ENCODE measurements at places on chromosomes 13 and 19.

GRCh38 chr13:29664591-29664990, 69.1 kb upstream of the SLC7A1 start:
- no peak for DNase-seq

- DNase-seq, result no peak
These were observed 35.8 kb upstream of the TM9SF2 start for GRCh38 chr13:99465454-99465853.

- DNase-seq, result no peak
These were observed 69.2 kb downstream of the ZNF100 start for GRCh38 chr19:21698215-21698614.

- peak; percentile 68 for DNase-seq
These were observed 16.2 kb downstream of the UNC13A start for GRCh38 chr19:17671906-17672305.

- DNase-seq, result no peak
These were observed 20.7 kb downstream of the MIPEP start for GRCh38 chr13:23868521-23868920.

DNA sequence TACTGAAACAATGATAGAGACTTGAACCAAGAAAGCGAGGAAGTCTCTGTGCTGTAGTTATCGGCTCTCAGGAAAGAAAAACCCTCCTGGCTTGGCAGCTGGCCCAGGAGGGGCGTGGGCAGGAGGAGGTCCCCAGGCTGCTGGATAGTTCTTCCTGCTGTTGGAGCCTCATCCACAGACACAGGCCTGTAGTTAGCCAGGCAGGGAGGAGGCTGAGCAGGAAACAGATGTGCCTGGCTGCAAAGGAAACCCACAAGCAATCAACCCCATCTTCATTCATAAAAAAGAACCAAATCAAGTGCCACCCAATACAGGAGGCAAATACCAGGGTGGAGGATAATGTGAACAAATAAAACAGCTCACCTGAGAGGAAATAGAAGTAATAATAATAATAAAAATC, 86.2 kb downstream of the IRS2 start:
- no peak for DNase-seq

- no peak for DNase-seq
These were observed 49.2 kb downstream of the KLF5 start for GRCh38 chr13:73107970-73108369.

DNA sequence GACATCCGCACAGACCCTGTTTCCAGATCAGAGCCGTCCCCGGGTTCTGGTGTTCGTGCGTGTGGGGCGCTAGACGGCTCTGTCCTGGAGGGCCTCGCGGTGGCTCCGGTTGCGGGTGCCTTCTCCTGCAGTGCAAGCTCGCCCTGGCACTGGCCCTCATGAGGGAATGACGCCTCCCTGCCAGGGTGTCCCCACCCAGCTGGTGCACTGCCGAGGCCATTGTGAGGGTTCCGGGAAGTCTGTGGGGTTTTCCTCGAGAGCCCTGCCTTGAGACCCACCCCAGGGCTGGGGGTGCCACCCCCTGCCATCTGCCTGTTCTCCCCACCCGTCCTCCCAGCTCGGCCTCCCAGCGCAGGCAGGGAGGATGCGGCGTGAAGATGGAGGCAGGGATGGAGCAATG, 19.2 kb upstream of the GNA15 start:
- DNase-seq, result no peak

DNA sequence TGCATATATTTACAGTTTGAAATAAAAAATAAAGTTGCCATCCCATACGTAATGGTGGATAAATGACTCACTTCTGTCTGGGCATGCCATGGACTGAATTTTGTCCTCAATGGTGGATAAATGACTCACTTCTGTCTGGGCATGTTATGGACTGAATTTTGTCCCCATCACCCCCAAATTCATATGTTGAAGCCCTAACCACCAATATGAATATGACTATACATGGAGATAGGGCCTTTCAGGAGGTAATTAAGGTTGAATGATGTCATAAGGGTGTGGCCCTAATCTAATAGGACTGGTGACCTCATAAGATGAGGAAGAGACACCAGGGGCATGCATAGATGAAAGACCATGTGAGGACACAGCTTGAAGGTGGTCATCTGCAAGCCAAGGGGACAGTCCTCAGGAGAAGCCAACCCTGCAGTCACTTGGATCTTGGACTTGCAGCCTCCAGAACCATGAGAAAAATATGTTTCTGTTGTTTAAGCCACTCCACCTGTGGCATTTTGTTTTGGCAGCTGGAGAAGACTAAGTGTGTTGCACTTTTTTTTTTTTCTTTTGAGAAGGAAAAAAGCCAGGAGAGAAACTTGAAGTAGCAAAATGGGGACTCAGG, 41.8 kb downstream of the RFC3 start:
- DNase-seq, result no peak

GRCh38 chr19:14089662-14090508, 666 bp downstream of the SAMD1 start:
- no peak for DNase-seq

DNA sequence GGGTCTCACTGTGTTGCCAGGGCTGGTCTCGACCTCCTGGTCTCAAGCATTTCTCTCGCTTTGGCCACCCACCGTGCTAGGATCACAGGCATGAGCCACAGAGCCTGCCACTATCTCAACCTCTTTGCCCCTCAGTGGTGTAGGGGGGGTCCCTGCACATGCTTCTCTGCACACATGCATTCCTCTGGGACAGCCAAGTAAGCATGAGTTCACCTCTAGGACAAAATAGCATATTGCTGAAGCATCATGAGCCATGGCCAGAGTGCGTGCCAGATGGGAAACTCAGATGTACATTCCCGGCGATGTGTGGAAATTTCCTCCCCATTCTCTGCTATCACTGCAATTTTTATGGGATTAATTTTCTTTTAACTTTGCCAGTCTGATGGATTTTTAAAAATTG, 23.1 kb downstream of the CHAF1A start:
- no peak for DNase-seq

DNA sequence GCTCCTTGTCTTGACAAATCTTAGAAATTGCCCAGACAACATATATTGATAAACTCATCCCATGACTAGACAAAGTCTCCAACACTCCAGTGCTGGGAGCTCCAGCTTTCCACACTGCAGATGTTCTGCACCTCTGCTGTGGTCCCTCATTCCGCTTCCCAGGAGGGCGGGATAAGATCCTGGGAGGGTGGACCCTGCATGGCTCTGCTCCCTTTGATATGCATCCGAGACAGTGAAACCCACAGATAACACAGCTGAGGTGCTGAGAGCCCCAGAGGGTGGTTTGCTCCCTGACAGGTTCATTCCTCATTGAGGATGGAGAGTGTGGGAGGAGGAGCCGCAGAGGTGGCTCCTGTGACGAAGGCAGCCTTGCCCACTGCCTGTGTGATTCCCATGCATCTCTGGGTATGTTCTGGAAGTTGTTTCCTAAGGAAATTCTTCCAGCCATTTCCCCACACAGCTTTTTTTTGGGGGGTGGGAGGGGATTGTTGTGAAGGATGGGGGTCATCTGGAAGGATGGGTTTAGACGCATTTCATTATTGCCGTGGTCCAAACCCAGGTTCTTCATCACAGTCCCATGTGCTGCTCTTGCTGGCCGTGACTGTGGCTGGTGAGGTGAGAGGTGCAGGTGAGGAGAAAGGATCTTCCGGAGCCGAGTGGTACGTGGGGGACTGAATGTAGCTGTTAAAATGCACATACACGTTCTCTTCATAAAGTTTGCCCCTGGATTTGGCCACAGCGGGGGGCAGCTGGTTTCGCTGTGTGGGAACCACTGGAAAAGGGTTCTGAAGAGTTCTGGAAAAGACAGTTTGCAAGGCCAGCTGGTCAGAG, 46.4 kb downstream of the SLC7A9 start:
- no peak for DNase-seq

- no peak for DNase-seq
These were observed 99.4 kb downstream of the ZMYM2 start for GRCh38 chr13:20057963-20058362.

GRCh38 chr19:42121036-42121621, 11.1 kb downstream of the POU2F2 start:
- peak; percentile 40 for DNase-seq

GRCh38 chr13:74575729-74576125, 441.5 kb upstream of the KLF12 start:
- DNase-seq, result no peak

DNA sequence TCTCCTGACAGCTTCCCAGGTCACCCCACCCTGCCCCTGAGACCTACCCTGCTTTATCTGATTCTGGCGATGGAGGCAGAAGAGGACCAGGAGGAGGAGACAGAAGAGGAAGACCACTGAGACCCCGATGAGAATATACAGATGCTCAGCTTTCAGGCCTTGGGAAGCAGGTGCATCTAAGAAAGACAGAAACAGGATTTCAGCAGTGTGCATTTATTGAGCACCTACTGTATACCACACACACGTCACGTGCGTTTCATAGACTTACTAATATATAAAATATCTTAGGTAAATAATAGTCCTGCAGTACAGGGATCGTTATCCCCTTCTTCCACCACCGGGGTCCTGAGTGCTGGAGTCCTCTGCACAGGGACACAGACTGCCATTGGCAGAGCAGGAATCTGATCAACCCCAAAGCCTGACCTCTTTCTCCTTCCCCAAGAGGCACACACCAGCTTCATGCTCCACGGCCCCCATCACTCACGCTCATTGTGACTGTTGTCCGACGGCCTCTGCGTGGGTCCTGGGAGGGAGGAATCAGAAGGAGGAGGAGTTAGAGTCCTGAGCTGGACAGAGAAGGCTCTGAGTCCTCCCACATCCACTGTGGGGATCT, 8.2 kb downstream of the LAIR1 start:
- DNase-seq, result no peak

- no peak for DNase-seq
These were observed 84.3 kb downstream of the IER2 start for GRCh38 chr19:13234518-13234917.

DNA sequence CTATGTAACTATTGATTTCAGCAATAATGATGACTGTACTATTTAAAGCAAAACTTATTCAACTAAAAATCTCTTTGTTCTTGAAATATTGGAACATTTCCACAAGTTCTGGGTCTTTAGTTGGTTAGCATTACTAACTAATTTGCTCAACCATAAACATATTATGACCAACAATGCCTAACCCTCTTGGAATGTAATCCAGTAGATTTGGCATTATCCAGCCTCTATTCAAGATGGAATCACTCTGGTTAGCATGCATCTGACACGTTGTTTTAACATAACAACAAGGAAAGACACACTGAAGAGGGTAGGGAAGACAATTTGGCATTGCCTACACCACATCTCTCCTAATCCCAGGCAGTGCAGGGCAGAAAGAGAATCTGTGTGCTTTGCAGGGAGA, 941.3 kb upstream of the PCDH20 start:
- DNase-seq, result no peak

- DNase-seq, result peak; percentile 97
These were observed 29.4 kb downstream of the SMIM24 start for GRCh38 chr19:3450796-3451411.

GRCh38 chr13:101415358-101416174, 742 bp downstream of the NALCN start:
- no peak for DNase-seq

DNA sequence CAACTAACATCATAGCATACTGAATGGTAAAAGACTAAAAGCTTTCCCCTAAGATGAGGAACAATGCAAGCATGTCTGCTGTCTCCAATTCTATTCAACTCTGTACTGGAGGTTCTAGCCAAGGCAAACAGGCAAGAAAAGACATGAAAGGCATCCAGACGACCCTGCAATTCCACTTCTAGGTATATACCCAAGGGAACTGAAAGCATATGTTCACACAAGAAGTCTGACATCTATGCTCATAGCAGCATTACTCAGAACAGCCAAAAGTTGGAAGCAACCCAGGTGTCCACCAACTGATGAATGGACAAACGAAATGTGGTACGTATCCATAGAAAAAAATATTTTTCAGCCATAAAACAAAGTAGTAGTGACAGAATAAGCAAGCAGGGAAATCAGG, 39.1 kb downstream of the PEPD start:
- no peak for DNase-seq

DNA sequence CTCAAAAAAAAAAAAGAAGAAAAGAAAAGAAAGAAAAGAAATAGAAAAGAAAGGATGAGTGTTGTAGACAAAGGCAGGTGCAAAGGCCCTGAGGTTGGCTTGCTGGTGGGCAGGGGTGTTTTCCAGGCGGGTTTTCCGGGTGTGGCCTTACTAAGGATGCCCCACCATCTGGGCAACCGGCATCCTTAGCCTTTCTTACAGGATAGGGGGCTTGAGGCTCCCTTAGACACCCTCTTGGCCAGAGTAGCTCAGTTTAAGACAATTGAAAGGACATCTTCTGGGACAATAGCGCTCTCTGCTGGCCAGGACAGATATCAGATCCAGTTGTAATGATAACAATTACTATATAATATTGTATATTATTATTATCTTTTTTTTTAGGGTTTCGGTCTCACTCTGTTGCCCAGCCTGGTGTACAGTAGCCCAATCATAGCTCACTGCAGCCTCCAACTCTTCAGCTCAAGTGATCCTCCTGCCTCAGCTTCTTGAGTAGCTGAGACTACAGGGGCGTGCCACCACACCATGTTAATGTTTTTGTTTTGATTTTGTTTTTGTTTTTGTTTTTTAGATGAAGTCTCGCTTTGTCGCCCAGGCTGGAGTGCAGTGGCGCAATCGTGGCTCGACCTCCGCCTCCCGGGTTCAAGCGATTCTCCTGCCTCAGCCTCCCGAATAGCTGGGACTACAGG, 1.4 kb upstream of the QTRT1 start:
- DNase-seq, result no peak

GRCh38 chr13:105153611-105154010, 1381.9 kb downstream of the EFNB2 start:
- no peak for DNase-seq

DNA sequence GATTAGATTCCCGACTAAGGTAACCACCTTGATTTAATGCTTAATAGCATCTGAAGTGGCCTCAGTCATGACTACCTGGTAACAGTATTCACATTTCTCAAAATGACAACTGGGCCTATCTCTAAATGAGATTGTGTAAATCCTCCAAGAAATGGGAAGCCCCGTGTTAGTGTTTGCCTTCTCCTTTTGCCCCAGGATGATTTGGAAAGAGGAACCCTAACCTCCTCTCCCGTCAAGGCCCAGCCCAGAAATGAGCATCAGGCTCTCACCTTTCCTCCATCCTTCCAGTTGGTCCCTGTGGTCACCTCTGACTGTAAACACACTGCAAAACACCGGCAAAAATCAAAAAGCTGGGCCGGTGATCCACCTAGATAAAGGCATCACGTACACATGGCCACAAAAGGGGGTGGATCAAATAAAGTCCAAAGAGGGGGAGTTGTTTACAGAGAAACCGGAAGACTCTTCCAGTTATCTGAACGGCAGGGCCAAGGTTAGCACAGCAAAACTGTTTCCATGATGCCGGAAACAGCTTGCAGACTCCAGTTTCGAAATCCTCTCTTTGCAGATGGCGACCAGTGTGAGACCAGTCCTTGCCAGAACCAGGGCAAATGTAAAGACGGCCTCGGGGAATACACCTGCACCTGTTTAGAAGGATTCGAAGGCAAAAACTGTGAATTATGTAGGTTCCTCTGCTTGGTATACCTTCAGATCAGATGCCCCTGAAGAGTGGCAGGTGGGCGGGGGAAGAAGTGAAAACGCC, 16.4 kb downstream of the F10 start:
- no peak for DNase-seq

- DNase-seq, result no peak
These were observed 3.0 kb downstream of the MYCBP2 start for GRCh38 chr13:77323858-77324257.

- DNase-seq, result no peak
These were observed 5.0 kb upstream of the MICU2 start for GRCh38 chr13:21608961-21609360.

- DNase-seq, result no peak
These were observed 106.5 kb downstream of the LHFPL6 start for GRCh38 chr13:39496506-39496905.

GRCh38 chr19:11240008-11240444, 607 bp downstream of the ANGPTL8 start:
- no peak for DNase-seq
